ENCODE measurements at places on chromosomes 16 and 17.
A peak's percentile ranks its signal among the peaks of the same experiment; 100 is the strongest.

DNA sequence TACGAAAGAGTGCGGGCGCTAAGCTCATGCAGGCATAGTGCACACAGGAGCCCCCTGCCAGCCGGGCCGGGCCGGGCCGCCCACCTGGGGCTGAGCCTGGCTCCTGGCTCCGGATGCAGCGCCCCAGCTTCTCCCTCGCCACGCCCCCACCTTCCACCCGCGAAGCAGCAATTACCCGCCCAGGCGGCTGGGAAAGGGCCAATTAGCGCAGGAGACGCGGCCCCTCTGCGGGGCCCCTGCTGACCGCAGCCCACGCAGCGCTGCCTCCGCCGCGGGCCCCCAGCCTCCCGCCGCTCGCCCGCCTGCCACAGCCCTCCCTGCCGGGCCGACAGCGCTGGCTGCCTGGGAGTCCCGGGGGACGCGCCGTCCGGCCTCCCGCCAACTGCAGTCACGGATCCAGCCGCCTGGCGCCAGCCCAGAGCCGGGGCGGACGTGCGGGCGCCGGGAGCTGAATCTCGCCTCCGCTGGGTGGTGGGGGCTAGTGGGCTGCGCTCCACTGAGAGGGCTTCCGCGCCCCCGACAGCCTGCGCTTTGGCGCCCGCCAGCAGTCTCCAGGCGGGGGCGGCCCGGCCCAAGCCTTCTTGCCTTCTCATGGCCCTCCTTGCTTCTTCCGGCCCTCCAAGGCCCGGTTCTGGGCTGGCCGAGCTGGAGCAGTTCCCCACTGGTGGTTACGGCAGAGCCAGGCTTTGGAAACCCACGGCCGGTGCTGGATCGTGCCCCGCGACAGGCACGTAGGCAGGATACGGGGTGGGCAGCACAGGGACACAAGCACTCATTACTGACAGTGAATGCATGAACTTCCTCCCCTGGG is 14.9 kb upstream of the CBFB start:
- peak; percentile 77 for DNase-seq

DNA sequence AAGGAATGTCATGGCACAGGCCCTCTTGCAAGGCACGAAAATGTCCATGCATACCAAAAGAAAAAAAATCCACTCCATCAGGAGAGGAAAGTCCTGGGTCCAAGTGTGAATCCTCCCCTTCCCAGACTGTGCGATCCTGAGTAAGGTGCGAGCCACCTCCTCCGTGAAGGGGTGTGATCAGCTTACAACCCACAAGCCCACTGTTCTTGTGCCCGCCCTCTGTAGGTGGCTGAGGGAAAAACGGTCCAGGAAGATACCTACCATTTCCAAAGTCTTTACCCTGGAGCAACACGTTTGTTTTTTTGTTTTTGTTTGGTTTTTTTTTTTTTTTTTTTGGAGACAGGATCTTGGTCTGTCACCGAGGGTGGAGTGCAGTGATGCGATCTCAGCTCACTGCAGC is 116.5 kb downstream of the ZNF423 start:
- no peak for DNase-seq

GRCh38 chr16:89712274-89712781 is 8.4 kb downstream of the VPS9D1 start:
- DNase-seq: no peak

DNA sequence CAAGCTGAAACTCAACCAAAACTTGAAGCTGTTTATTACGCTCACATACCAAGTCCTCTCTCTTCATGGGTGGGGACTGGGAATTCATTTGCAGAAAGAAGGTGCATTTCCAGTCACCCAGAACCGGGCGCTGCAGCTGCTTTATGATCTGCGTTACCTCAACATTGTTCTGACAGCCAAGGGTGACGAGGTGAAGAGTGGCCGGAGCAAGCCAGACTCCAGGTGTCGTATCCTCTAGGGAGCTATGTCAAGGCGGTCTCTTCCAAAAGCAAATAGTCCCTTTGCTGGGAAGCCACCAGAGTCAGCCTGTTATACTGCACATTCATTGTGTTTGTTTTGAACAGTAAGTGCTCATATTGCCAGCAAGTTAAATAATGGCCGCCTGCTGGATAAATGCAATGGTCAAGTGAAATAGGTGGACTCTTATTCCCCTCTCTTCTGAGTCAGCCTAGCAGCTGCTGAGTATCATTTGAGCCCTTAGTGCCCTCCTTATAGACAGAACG is 12.7 kb downstream of the COG1 start:
- DNase-seq: no peak

GRCh38 chr17:29835435-29836351 is 94.3 kb downstream of the SSH2 start:
- DNase-seq: no peak

GRCh38 chr16:85402910-85403692 is 210.0 kb upstream of the GSE1 start:
- DNase-seq: peak; percentile 20

All from head of caudate nucleus (tissue), 42 donors.